K562 (cell line): ENCODE measurements at places on chromosomes 3 and 15. TPM values are rescaled to one million over a fixed set of nuclear protein-coding genes. Genes with fewer than 3 reads are reported as not detected.

TMEM45A gene
- total RNA-seq: 0.80 and 0.83 TPM in 2 replicates

DNA sequence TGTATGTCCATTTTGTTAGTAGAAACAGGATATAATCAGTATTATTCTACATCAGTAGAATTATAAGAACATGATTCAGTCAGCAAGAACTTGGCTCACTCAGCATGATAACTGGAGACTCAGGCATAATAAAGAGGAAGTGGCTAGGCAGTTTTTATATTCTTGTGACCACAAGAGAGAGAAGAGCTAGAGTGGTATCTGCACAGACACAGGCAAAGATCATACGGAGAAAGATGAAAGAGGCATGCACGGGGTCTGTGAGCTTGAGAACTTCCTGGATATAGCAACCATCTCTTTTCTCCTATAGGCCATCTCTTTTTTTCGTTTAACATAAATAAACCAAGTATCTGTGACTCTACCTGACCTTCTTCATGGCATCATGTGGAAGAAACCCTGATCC, 46.8 kb downstream of the MYO5A start:
- H3K27ac ChIP-seq: no peak overlapping the region
- no peaks in the 10 kb centered on the region for H3K36me3 ChIP-seq
- no peak overlapping the region for H3K4me3 ChIP-seq

CXCR6 gene
- total RNA-seq: not detected in 2 replicates

SLC38A3 gene
- 0.16 and 0.27 TPM in 2 replicates for total RNA-seq

- H3K27ac ChIP-seq: peak overlapping the region; percentile 44; the same call in 1 of the 3 replicates
- DNase-seq: no peak
- H3K4me3 ChIP-seq: no peak overlapping the region
These were observed 28.0 kb downstream of the SENP7 start for GRCh38 chr3:101484805-101485620.

DNA sequence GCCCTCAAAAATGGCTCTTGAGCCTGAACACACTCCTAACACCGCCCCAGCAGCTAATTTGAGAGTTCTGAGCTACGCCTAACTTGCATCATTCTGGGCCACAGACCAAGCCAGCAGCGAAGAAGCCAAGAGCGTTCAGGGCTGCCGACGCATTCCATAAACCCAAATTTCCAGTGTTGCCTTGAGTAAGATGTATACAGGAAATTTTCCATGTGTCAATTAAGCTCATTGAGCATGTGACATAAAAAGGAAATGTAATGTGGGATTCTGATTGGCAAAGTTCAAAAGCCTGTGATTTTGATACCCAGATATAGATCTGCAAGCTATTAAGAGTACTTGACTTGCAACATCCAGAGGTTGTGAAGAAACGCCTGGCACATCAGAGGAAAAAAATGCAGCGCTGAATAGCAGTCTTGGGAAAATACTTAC, 148.6 kb upstream of the NR2F2 start:
- peaks cover 8% of the 10 kb centered on the region for H3K4me1 ChIP-seq
- H3K36me3 ChIP-seq: no peaks in the 10 kb centered on the region; the same call in 2 of the 3 replicates
- H3K27ac ChIP-seq: no peak overlapping the region
- H3K27me3 ChIP-seq: no peaks in the 10 kb centered on the region

DNA sequence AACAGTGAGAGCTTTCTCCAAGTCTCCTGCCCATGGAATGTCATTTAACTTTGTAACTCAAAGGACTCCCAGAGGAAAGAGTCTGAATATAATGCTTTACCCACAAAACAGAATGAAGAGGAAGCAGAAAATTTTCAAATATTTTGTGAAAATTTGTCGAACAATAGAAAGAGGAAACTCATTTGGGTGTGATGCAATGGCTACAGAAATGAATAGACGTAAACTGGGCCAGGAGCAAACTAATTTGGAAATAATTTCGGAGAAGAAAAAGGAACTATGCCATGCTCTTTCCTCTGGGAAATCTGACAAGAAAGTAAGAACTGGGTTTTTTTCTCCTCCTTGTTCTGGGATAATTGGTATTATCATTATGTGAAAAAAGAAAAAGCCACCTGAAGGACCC, 11.2 kb upstream of the SUMF1 start:
- peaks cover 5% of the 10 kb centered on the region; the same call in 1 of the 2 replicates for H3K27me3 ChIP-seq
- H3K4me1 ChIP-seq: peaks cover 10% of the 10 kb centered on the region
- no peak overlapping the region for H3K27ac ChIP-seq
- H3K36me3 ChIP-seq: no peaks in the 10 kb centered on the region
- DNase-seq: no peak
- H3K4me3 ChIP-seq: no peak overlapping the region

DNA sequence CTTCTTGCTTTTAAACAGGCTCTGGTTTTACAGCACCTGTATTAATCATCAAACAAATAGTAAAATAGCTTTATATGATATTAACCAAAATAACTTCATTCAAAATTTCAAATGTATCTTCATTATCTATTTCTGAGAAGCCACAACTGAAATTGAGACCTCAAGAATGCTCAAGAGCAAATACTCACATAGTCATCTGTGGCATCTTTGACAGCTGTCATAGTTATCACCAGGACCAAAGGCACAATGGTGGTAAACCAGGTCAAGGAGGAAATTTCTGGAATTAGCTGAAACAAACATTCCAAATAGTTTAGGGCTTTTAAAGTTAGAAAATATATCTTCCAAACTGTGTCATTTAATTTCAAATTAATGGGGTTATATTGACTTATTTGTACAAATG, 74.6 kb downstream of the ATP8B4 start:
- DNase-seq: no peak
- H3K27ac ChIP-seq: no peak overlapping the region
- no peaks in the 10 kb centered on the region for H3K4me1 ChIP-seq
- no peaks in the 10 kb centered on the region for H3K27me3 ChIP-seq
- H3K36me3 ChIP-seq: no peaks in the 10 kb centered on the region

KNG1 gene
- 0.07 and 0.09 TPM in 2 replicates for total RNA-seq

DNA sequence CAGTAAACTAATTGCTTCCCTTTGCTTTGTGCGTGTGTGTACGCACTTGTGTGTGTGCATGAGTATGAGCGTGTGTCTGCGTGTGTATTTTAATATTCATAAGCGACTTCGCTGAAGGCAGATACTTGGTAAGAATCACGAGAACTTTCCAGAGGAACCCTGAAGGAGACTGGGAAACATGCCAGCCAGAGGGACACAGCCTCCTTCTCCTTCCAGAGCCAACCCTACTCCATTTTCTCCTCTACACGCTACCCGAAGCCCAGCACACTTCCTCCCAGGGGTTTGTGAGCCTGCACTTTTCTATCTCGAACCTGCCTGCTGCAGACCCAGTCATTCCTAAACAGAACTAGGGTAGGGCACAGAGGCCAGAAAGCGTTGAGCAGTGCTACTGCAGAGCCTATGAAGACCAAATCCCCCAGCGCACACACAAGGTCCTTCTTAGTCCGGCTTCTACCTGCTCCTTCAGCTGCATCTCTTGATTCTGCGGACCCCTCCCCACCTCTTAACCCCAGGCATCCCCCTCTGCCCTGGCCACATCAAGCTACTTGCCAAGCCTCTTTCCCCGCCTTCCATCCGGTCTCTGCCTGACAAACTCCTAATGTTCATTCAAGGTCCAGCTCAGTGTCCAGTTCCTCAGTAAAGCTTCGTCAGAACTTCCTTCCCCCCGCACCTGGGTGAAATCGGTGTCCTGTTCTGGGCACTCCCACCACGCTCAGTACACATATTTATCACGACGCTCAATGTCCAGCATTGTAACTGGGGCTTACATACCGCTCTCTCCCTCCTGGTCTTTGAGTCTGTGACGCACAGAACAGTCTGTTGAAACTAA, 191.8 kb downstream of the FAM43A start:
- no peak overlapping the region for H3K27ac ChIP-seq
- H3K4me1 ChIP-seq: no peaks in the 10 kb centered on the region
- H3K36me3 ChIP-seq: no peaks in the 10 kb centered on the region

AGTR1 gene
- total RNA-seq: 0.07 TPM in 1 of 2 replicates, not detected in the other

- no peaks in the 10 kb centered on the region for H3K36me3 ChIP-seq
- peaks cover 19% of the 10 kb centered on the region for H3K4me1 ChIP-seq
- H3K4me3 ChIP-seq: peak overlapping the region; percentile 25; the same call in 1 of the 2 replicates
- no peak for DNase-seq
These were observed 4.8 kb upstream of the MECOM start for GRCh38 chr3:169668072-169668956.

DNA sequence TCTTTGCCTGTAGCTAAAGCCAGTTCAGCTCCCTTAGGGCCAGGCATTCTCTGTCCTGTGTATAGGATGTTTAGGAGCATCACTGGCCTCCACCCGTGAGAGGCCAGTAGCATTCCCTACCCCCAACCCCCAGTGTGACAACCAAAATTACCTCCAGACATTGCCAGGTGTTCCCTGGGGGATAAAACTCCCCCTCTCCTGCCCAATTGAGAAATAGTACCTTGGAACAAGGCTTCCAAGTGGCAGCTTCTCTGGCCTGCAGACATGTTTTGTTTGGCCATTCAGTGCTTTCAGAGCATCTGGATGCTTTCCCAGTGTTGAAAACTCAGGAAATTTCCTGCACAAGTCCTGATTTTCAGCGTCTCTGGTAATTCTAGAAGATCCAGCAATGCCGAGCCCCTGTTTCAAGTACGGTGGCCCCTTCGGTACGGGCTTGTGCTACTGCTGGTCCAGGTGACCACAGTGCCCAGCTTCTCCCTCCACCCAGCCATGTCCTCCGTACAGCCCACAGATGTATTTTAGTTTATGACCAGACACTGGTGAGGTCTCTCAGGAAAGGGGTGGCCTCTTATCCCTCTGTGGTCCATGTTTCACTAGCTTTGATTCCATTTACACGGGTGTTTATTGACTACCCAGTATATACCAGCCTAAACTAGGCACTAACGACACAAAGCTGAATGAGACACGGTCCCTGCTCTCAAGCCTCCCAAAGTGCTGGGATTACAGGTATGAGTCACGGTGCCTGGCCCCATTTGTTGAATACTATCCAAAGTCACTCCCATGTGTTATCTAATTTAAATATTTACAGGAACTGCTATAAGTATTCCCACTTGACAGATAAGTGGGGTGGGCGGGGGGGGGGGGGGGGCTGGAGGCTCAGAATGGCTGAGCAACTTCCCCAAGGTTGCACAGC, 125.4 kb upstream of the RAD18 start:
- H3K27ac ChIP-seq: no peak overlapping the region
- peaks cover 29% of the 10 kb centered on the region for H3K27me3 ChIP-seq
- no peaks in the 10 kb centered on the region for H3K4me1 ChIP-seq
- no peaks in the 10 kb centered on the region for H3K36me3 ChIP-seq

DNA sequence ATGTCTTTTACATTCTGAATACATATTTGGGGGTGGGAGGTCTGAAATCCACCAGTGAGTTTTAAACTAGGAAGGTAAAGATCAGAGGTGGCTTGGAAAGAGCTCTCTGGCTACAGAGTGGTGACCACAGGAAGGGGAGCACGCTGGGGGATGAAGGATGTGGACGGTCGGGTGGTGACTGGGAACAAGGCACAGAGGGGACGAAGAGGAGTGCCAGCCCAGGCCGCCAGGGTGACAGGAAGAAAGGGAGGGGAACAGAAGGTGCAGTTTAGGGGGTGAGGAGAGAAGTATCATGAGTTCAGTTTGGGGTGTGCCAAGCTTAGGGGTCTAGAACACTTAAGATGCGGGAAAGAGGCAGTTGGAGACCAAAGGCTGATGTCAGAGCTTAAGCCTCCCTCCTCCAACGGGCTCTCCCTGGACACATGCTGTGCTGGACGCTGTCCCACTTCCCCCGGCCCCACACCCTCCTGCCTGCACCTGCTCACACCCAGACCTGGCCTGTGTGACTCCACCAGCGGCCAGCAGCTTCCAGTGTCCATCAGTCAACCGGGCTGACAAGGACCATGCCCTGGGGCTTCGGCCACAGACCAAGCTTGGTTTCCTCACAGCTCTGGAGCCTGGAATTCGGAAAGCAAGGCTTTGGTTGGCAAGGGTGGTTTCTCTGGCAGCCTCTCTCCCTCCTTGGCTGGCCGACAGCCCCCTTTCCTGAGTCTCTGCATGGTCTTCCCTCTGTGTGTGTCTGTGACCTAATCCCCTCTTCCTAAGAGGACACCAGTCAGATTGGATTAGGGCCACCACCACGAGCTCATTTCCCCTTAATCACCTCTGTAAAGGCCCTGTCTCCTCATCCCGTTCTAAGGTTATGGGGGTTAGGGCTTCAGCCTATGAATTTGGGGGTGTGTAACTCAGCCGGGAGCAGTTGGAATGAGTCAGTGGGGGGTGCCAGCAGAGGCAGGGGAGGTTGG, 120.4 kb upstream of the IQSEC1 start:
- H3K27ac ChIP-seq: no peak overlapping the region
- H3K36me3 ChIP-seq: no peaks in the 10 kb centered on the region
- H3K27me3 ChIP-seq: peaks cover 58% of the 10 kb centered on the region
- no peak for DNase-seq
- H3K4me3 ChIP-seq: no peak overlapping the region
- H3K4me1 ChIP-seq: no peaks in the 10 kb centered on the region; the same call in 2 of the 3 replicates

- H3K4me1 ChIP-seq: no peaks in the 10 kb centered on the region
- no peaks in the 10 kb centered on the region for H3K36me3 ChIP-seq
- H3K27ac ChIP-seq: no peak overlapping the region
- no peak for DNase-seq
These were observed 142.9 kb upstream of the ADAMTS9 start for GRCh38 chr3:64830681-64831080.

DNA sequence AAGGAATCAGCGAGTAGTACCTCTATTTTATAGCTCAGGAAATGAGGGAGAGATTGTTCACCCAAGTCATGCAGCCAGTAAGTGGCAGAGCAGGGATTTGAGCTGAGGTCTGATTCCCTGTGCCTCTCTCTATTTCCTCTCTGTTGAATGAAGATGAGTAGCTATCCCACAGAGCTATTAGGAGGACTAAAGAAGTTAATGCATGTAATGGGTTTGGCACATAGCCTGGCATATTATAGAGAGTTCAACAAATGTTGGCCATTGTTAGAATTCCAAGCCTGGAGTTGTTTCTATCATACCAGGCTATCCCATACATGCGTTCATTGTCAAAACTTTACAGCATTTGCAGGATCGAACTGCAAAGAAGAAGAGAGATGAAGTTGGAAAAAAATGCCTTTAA, 21.8 kb upstream of the KLHL6 start:
- H3K4me3 ChIP-seq: no peak overlapping the region
- H3K36me3 ChIP-seq: no peaks in the 10 kb centered on the region
- H3K4me1 ChIP-seq: peaks cover 5% of the 10 kb centered on the region; the same call in 2 of the 3 replicates
- peaks cover 28% of the 10 kb centered on the region for H3K27me3 ChIP-seq
- H3K27ac ChIP-seq: no peak overlapping the region

- DNase-seq: no peak
- no peak overlapping the region for H3K27ac ChIP-seq
- no peaks in the 10 kb centered on the region for H3K36me3 ChIP-seq
These were observed 353.8 kb downstream of the NAALADL2 start for GRCh38 chr3:175212896-175213295.

- no peaks in the 10 kb centered on the region for H3K27me3 ChIP-seq
- no peak for DNase-seq
- H3K4me3 ChIP-seq: no peak overlapping the region
- no peak overlapping the region for H3K27ac ChIP-seq
- H3K36me3 ChIP-seq: no peaks in the 10 kb centered on the region
- no peaks in the 10 kb centered on the region for H3K4me1 ChIP-seq
These were observed 439.5 kb downstream of the PDCD6IP start for GRCh38 chr3:34237946-34238345.

TMEM108 gene
- total RNA-seq: 9.9 and 11.1 TPM in 2 replicates

SLC9C1 gene
- total RNA-seq: not detected in 2 replicates
